ENCODE measurements at places on chromosomes 12 and 14. TPM values are rescaled to one million over a fixed set of nuclear protein-coding genes. Genes with fewer than 3 reads are reported as not detected.
A peak's percentile ranks its signal among the peaks of the same experiment; 100 is the strongest.

GRCh38 chr12:57496822-57497221 is 9.0 kb downstream of the MARS1 start:
- H3K4me3 ChIP-seq, result no peak overlapping the region
- no peaks in the 10 kb centered on the region for H3K4me1 ChIP-seq
- peaks cover 43% of the 10 kb centered on the region for H3K36me3 ChIP-seq

Gene CCDC177
- total RNA-seq, result not detected

DNA sequence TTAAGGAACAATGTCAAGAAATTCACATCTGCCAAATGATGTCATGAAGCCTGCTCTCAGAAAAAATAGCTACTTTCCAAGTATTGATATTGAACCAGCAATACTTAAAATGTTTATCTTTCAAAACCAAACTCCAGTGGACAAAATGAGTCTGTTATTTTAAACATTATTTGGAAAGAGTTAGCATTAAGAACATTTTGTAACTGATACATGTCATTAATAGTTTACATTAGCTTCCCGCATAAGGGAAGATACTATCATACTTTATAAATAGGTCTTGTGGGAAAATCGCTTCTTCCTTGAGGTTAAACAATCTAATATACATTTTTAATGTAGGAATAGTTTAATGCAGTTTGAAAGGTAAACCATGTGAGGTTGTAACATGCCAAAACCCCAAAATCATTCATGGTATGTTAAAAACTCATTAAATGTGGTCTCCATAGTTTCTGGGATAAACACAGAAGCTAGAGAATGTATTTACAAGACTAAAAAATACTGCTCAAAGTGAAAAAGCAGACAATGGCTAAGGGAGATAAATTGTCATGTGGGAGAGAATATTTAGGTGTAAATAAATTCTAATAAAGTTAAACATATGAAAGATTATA is 73.4 kb upstream of the ATP2B1 start:
- H3K4me3 ChIP-seq, result no peak overlapping the region
- H3K27me3 ChIP-seq, result no peaks in the 10 kb centered on the region
- no peaks in the 10 kb centered on the region for H3K36me3 ChIP-seq
- no peak for DNase-seq
- no peaks in the 10 kb centered on the region for H3K4me1 ChIP-seq

GRCh38 chr12:51897181-51897580 is 9.3 kb downstream of the ANKRD33 start:
- no peaks in the 10 kb centered on the region for H3K27me3 ChIP-seq
- H3K4me1 ChIP-seq, result no peaks in the 10 kb centered on the region
- H3K36me3 ChIP-seq, result no peaks in the 10 kb centered on the region
- DNase-seq, result no peak
- H3K4me3 ChIP-seq, result no peak overlapping the region
- no peak overlapping the region for H3K27ac ChIP-seq

GRCh38 chr12:67647181-67647798 is 1.3 kb upstream of the DYRK2 start:
- no peaks in the 10 kb centered on the region for H3K27me3 ChIP-seq
- H3K4me1 ChIP-seq, result peaks cover 18% of the 10 kb centered on the region
- H3K4me3 ChIP-seq, result peak overlapping the region; percentile 94
- no peak overlapping the region for H3K27ac ChIP-seq

- no peaks in the 10 kb centered on the region for H3K36me3 ChIP-seq
- H3K27ac ChIP-seq, result no peak overlapping the region
- DNase-seq, result no peak
- no peaks in the 10 kb centered on the region for H3K4me1 ChIP-seq
- peak overlapping the region; percentile 8 for H3K4me3 ChIP-seq
Observed at GRCh38 chr12:47249719-47250357, 170.1 kb upstream of the AMIGO2 start.

Gene DERA
- total RNA-seq, result 26.6 TPM

DNA sequence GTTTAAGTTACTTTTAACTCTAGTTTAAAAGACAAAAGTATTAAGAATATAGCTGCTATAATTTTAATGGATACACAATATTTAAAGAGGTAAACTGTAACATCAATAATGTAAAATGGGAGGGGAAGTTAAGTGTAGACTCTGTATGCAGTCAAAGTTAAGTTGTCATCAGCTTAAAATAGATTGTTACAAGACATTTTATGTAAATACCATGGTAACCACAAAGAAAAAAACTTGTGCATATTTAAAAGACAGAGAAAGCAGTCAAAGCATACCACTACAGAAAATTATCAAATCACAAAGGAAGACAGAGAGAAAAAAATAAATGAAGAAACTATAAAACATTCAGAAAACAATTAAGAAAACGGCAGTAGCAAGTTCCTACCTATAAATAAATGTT is 73.3 kb downstream of the CEP128 start:
- H3K27me3 ChIP-seq, result no peaks in the 10 kb centered on the region
- H3K4me1 ChIP-seq, result no peaks in the 10 kb centered on the region
- H3K36me3 ChIP-seq, result no peaks in the 10 kb centered on the region
- no peak for DNase-seq
- no peak overlapping the region for H3K27ac ChIP-seq
- H3K4me3 ChIP-seq, result no peak overlapping the region

DNA sequence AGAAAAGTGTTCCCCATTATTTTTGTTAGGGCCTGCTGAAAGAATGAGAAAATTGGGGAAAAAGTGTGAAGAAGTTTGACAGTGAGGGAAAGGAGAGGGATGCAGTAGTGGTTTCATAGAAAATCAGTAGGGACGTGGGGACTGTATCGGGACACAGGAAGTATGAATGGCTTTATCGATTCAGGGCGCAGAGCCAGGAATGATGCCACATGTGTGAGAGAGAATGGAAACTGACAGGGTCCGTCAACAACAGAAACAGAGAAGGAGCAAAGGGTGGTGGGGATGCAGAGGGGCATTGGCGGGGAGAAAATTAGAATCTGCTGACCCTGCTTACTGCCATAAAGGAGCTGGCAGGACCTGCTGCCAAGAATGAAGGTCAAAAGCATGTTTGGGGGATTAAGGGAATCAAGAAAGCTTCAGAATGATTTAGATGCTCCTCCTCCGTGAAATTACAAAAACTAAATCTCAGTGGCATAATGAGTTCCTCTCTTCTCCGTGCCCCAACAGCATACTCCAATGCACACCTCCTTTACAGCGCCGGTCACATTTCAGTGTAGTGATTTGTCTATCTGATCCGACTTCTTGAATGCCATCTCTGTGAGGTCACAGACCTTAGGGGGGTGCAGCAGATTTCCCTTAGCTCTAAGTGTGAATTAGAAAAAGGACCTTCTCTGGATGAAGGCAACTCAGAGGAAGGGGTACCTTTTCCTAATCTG is 92.6 kb downstream of the EMP1 start:
- H3K27ac ChIP-seq, result no peak overlapping the region
- H3K4me1 ChIP-seq, result no peaks in the 10 kb centered on the region
- no peaks in the 10 kb centered on the region for H3K27me3 ChIP-seq
- H3K36me3 ChIP-seq, result no peaks in the 10 kb centered on the region

- no peak overlapping the region for H3K27ac ChIP-seq
- no peaks in the 10 kb centered on the region for H3K36me3 ChIP-seq
- no peak overlapping the region for H3K4me3 ChIP-seq
- DNase-seq, result no peak
Observed at GRCh38 chr12:23108957-23109356, 484.0 kb downstream of the ETNK1 start.

GRCh38 chr12:108618079-108618952 is 15.4 kb downstream of the SELPLG start:
- no peaks in the 10 kb centered on the region for H3K27me3 ChIP-seq
- DNase-seq, result peak; percentile 73
- H3K36me3 ChIP-seq, result peaks cover 27% of the 10 kb centered on the region
- H3K4me1 ChIP-seq, result peaks cover 56% of the 10 kb centered on the region
- no peak overlapping the region for H3K4me3 ChIP-seq

Gene SAMD15
- 1.0 TPM for total RNA-seq

GRCh38 chr14:60204843-60205774 is 39.9 kb upstream of the DHRS7 start:
- H3K4me3 ChIP-seq, result no peak overlapping the region
- peaks cover 5% of the 10 kb centered on the region for H3K27me3 ChIP-seq
- H3K36me3 ChIP-seq, result no peaks in the 10 kb centered on the region
- H3K27ac ChIP-seq, result no peak overlapping the region
- no peaks in the 10 kb centered on the region for H3K4me1 ChIP-seq

Gene NCOR2
- 96.6 TPM for total RNA-seq

GRCh38 chr12:42496886-42497285 is 92.7 kb downstream of the PRICKLE1 start:
- H3K27me3 ChIP-seq, result no peaks in the 10 kb centered on the region
- H3K4me3 ChIP-seq, result no peak overlapping the region
- DNase-seq, result no peak

DNA sequence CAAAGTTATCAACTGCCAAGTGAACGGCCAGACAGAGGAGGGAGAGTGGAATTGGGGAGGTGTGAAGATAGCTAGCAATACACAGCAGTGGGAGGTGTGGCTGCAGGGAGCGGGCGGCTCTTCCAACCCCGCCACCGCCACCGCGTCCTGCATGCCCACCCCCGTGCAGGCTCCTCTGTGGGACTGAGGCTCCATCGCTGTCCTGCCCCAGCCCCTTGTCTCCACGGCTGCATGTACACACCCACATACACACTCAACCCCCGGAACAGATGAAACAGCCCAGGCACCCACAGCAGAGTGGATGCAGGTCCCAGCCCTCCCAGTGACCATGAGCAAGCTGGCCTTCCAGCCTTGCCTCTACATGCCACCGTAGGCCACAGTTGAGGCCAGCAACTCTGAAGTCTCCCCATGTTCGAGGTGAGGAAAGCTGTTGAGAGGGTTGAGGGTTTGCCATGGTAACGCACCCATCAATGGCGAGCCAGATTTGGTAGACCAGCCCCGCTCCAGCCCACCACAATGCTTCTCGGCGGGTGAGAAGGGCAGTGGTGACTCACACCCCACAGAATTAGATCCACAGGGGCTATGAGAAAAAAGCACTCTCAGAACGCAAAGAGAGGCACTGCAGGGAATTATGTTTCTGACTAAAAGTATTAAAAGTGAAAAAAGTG is 39.3 kb downstream of the PITPNM2 start:
- H3K4me3 ChIP-seq, result no peak overlapping the region
- H3K36me3 ChIP-seq, result no peaks in the 10 kb centered on the region
- no peak for DNase-seq
- no peaks in the 10 kb centered on the region for H3K27me3 ChIP-seq
- no peak overlapping the region for H3K27ac ChIP-seq
- peaks cover 53% of the 10 kb centered on the region for H3K4me1 ChIP-seq

DNA sequence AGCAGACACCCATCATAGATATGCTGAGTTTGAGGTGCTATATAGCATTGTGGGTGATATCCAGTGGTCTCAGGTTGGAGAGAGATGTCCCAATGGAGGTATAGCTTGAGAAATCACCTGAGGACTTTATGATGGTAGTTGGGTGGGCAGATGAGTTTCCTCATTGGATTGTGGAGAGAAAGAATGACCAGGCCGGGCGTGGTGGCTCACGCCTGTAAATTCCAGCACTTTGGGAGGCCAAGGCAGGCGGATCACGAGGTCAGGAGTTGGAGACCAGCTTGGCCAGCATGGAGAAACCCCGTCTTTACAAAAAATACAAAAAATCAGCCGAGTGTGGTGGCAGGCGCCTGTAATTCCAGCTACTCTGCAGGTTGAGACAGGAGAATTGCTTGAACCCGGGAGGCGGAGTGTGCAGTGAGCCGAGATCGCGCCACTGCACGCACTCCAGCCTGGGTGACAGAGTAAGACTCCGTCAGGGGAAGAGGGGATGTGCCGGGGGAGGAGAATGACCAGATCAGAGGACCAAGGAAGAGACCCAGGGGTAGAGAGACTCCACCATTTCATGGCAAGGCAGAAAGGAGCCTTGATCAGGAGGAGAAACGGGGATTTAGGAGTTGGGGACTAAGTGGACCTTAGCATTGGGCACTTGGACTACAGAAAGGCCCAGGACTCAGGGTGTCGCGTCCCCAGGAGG is 757 bp upstream of the PCK2 start:
- DNase-seq, result no peak
- peaks cover 16% of the 10 kb centered on the region for H3K4me1 ChIP-seq
- no peaks in the 10 kb centered on the region for H3K36me3 ChIP-seq
- H3K27ac ChIP-seq, result peak overlapping the region; percentile 83
- no peaks in the 10 kb centered on the region for H3K27me3 ChIP-seq

GRCh38 chr12:26097046-26097878 is 27.6 kb downstream of the BHLHE41 start:
- H3K27ac ChIP-seq, result no peak overlapping the region
- H3K4me3 ChIP-seq, result no peak overlapping the region

DNA sequence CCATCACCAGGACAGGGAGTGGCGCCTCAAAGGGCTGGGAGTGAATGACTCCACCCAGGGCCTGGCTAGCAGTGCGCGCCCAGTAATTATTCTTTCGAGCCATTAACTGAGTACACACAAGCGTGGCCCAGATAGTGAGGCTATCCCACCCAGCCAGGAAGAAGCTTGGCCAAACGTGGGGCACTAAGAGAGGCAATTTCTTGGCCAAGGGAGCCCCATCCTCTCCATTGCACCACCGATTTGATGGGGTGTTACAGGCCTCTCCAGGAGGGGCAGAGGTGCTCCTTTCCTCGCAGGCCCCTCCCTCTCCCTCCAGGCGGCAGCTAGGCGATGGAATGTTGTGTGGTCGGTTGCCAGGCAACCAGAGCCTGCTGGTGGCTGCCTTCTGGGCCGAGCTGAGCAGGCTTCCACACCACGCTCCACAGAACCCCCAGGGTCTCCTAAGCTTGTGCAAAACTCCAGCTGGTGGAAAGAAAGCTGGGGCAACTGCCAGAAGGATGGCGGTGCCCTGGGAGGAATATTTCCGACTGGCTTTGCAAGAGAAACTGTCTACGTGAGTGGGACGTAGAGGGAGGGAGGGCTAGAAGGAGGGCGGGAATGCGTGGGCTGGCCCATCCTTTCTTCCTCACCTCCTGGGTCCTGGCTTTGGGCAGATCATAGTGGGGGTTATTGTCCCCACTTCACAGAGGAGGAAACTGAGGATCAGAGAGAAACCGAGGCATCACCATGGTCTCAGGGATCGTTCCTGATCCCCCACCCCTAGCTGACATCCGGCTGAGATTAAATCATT is at the start of gene CFAP73:
Gene CFAP73 (plus strand): TSS at position 364 of the 790 bp plus-strand sequence. CDS start 134 bp downstream, at position 498.
- H3K27ac ChIP-seq, result no peak within 1 kb of the TSS
- H3K4me1 ChIP-seq, result peaks cover 17% of the 10 kb centered on the region
- H3K4me3 ChIP-seq, result no peak within 1 kb of the TSS
- peaks cover 5% of the 10 kb centered on the region for H3K27me3 ChIP-seq
- H3K36me3 ChIP-seq, result no peaks in the 10 kb centered on the region

DNA sequence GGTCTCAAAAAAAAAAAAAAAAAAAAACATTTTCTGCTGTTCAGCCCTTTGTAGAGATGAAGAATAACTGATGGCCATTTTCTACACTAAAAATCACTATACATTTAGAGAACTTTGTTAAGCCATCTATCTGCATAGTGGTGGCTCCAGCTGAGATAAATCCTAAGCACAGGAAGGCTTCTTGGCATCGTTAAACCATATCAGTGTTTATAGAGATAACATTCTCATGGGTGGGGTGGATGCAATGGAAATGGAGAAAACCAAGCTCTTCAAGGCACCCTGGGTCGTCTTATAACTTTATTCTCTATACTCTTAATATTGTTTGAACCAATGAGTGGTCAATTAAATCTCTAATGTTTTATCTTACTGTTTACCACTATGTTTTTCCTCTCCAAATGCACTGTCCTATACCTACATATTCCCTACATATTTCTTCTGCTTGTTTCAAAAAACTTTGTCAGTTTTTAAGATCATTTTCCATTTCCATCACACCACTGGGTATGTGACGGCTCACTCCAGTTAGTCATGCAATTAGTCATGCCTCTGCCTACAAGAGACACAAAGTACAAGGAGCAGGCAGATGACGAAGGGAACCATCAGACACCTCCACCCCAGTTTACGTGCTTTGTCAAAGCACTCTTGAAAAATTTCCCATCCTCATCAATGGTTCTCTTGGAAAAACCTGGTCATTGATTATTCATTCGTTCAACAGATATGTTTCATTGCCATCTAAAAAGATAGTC is 119.3 kb upstream of the OVCH1 start:
- no peak overlapping the region for H3K4me3 ChIP-seq
- no peaks in the 10 kb centered on the region for H3K36me3 ChIP-seq
- no peak overlapping the region for H3K27ac ChIP-seq
- peaks cover 6% of the 10 kb centered on the region for H3K27me3 ChIP-seq
- no peaks in the 10 kb centered on the region for H3K4me1 ChIP-seq
- no peak for DNase-seq

Measured in CD8-positive, alpha-beta memory T cell (primary cell).